Activated CD8-positive, alpha-beta memory T cell treated with anti-CD3 and anti-CD28 coated beads, Interleukin-2, amount 50 U/mL, for 4 hours (primary cell): ENCODE measurements at places on chromosomes 5 and 9.

- no peak for DNase-seq
These were observed 244.3 kb upstream of the ZNF608 start for GRCh38 chr5:124990723-124991122.

GRCh38 chr5:168288349-168289245 is 2.8 kb upstream of the WWC1 start:
- no peak for DNase-seq

DNA sequence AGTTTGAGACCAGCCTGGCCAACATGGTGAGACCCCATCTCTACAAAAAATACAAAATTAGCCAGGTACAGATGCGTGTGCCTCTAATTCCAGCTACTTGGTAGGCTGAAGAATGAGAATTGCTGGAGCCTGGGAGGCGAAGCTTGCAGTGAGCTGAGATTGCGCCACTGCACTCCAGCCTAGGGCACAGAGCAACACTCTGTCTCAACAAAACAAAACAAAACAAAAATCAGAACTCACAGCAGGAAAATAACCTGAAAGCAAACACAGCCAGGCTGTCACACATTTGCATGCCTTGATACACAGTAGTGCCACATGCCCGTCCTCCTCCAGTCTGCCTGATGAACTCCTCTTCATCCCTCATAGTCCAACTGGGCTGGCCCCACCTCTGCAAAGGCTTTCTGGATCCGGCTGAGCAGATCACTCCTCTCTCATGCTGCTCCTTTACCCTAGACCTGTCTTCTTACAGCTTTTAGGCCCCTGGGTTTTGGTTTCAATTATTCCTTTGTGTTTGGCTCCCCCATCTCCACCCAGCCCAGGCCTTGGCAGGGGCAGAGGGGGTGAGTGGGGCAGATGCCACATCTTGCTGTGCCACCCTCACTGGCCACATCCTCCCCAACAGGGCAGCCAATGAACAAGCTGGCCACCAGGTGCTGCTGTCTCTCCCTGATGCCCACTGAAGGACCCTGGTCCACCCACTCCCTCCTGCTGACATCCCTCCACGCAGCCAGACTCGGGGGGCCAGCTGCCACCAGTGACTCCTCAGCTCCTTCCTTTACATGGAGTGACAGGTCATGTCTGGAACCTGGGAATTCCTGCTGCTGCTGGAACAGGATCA is 62.0 kb upstream of the GGTA1 start:
- DNase-seq = no peak

DNA sequence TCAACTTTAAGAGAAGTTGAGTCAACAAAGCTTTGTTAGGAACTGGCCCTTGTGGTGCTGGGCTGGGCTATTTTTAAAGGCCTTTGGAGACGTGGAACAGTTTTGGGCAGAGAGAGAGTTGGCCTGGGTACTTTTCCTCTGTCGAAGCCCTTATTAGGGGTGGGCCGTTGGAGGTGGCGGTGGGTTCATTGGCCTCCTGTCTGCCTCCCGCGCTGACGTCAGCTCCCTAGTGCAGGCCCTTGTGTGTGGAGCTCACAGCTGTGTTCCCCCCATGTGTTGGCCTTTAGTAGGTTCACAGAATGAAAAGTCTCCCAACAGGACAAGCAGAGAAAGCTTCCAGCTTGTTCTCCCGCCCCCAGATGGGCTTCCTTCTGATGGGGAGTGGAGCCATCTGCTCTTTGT is 2.7 kb downstream of the NCS1 start:
- no peak for DNase-seq

DNA sequence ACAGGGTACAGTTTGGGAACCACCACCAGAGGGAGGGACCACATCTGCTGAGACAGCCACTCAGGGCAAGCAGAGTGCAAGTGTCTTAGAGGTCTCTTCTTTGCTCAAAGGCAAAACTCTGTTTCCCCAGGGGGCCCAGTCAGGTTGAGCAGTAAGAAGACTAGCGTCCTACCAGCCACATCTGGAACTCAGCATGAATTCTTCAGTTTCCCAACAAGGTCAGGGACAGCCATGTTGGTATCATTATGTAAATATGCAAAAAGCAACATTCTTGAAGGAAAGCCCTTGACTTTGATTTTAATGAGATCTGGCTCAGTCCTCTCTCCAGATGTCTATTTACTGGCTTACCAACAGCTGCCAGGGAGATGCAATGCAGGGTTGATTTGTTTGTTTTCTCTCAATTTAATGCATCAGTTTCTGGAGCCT is 46.7 kb downstream of the TGFBI start:
- no peak for DNase-seq

DNA sequence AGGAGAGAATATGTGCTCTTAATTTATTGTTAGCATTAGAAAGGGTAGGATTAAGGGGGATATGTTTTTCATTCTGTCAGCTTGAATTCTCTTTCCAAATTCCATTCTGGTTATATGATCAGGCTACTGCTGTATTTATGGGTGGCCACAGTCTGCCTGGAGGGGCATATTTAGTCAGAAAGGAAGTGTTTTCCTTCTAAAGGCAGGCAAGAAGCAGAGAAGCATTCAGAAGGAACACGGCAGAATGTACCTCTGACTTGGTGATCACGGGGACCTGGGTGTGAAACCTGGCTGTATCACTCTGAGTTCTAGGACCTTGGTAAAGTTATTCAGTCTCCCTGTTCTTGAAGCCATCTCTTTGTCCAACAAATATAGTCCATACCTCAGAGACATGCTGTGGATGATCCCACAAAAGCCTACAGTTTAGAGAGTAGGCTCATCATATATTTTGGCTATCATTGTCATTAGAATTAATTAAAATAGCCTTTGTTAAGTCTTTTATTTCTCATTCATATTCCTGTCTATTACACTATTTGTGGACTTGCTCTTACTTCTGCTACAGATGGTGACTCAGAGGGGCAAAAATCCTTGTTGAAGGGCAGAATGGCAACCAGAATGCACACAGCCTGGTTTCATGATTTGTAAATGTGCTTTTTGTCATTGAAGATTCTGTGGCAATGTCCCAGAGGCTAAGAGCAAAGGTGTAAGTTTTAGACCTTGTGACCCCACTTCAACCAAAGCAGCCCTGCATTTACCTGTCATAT is 2.7 kb downstream of the TNC start:
- no peak for DNase-seq

- peak; percentile 33 for DNase-seq
These were observed at the start of gene TENT4A for GRCh38 chr5:6713274-6714225. TENT4A (plus strand) TSS chr5:6713432; CDS start chr5:6713984, 552 bp downstream.

DNA sequence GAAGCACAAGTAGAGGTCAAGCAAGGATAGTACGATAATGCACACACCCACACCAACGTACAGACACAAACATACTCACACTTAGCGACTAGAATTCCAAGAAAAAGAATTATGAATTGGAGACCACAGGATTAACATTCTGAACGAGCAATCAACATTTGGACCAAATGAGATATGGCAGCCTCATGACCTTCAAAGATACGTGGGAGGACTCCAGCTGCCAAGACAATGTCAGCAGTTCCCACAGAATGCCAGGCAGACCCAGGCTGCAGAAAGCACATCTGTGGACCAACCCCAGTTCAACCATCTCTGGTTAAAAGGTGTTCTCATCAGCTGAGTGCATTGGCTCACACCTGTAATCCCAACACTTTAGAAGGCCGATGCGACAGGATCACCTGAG is 187.6 kb upstream of the GRAMD2B start:
- DNase-seq = no peak

GRCh38 chr9:126556560-126557250 is 57.0 kb upstream of the LMX1B start:
- DNase-seq = no peak

DNA sequence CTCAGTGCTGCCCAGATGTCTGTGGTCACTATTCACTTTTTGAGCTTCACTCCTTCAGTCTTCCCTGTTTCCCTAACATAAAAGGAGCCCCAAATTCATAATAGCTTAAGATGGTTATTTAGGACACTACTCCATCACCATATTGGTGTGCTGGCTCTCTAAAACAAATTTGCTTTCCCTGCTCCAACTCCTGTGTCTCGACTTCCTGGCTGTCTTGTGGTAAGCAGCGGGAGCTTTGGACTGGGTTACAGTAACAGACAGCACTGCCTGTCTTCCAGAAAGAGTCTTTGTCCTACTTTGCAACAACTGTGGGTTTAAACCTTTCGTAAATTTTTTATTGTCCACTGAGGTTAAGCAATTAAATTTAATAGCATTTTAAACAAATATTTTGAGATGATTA is 389.4 kb downstream of the CDH9 start:
- DNase-seq = no peak

GRCh38 chr5:95827892-95828246 is 5.3 kb upstream of the GLRX start:
- no peak for DNase-seq

DNA sequence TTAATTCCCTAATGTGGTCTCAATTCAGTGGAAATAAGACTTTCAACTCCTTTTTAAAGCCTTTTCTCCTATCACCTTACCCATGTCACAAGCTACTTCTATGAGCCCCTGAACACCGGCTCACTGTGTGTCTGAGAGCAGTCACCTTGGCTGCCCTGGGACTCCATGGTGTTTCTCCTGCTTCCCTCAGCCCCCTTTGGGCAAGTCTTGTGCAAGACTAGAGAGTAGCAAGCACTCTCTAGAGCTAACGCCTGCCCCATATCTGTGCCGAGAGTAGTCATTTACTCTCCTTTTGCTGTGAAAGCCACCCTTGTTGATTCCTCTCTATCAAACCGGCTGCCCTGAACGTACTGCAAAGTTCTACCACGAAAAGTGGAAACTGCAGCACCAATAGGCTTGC is 77.9 kb upstream of the DAB2 start:
- no peak for DNase-seq

DNA sequence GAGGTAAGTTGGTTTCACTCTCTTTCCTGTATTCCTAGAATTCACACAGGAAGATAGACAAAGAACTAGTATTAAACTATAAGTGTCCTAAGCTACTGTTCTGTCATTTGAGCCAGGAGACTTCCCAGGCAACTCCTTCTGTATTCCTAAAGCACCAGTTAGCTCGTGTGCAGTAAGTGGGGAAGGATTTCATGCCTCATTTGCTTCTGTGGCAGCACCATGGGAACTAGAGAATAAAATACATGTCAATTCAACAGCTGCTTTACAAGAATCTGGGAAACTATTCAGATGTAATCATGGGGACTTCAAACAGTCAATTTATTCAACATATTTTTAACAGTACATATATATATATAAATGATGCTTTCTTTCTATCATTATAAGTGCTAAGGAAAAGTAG is 762.3 kb downstream of the PRELID2 start:
- DNase-seq = no peak

DNA sequence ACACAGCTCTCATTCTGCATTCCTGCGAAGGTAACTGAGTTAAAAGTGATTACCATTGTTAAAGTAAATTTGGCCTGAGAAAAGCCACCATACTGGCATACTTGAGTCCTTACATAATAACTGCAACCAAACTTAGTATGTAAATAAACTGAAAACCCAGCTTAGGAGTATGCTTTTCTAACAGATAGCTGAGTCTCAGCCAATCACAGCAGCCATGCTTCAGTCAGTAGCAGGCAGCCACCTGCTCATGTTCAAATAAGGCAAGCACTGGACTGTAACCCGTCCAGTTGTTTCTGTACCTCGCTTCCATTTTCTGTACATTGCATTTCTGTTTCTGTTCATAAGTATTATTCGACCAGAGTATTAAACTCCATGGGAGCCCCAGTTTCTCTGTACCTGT is 58.6 kb downstream of the GCNT4 start:
- DNase-seq = no peak

DNA sequence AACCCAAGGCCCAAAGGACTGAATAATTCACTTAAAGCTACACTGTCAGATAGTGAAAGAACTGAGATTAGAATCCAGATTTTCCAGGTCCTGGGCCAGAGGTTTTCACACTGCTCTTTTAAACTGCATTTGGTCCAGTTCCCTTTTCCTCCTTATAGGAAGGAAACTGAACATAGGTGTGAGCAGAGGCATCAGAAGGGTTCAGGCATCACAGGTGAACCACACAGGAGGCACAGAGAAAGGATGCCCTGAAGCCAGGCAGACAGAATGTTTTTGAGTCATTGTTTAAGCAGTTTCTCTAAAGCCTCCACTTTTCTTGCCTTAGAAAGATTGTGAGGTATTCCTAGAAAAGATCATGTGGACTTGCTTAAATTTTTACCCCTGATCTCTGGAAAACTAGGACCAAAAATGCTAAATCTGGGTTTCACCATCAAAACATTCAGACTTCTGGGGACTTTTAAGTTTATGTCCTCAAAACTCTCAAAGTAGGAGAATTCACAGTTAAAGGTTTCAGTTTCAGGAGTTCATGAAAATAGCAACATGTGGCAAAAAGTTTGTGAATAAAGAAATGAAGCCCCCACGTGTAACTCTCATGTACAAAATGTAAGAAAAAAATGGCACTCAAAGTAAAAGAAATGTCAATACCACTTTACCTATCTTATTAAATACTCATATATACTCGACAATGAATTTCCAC is 386.1 kb downstream of the NTRK2 start:
- DNase-seq = no peak

DNA sequence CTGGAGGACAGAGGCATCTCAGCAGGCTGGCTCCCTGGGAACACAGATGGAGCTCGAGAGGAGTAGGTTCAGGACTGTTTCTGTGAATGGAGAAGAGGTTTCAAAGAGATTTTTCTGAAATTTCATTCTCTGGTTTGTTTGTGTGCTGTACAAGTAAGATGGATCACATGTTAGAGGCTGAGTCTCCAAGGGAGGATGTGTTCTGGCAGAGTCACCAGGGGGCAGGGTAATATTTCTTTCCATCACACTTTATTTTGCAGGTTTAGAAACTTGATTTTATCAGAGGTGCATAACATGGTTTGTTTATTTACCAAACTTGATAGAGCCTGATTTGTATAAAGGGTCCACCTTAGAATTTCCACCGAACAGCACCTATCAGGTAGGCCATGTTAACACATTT is 69.2 kb upstream of the ARL15 start:
- DNase-seq = no peak

DNA sequence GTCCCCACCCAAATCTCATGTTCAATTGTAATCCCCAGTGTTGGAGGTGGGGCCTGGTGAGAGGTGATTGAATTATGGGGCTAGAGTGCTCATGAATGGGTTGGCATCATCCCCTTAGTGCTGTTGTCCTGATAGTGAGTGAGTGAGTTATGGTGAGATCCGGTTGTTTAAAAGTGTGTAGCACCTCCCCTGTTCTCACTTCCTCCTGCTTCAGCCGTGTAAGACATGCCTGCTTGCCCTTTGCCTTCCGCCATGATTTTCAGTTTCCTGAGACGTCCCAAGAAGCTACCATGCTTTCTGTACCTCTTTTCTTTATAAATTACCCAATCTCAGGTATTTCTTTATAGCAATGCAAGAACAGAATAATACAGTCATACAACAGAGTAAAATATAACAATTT is 742 bp upstream of the LECT2 start:
- DNase-seq = no peak

GRCh38 chr5:77852514-77853352 is 76.6 kb upstream of the TBCA start:
- DNase-seq = peak; percentile 41

- DNase-seq = peak; percentile 36
These were observed 16.1 kb upstream of the NEUROG1 start for GRCh38 chr5:135551593-135552447.

DNA sequence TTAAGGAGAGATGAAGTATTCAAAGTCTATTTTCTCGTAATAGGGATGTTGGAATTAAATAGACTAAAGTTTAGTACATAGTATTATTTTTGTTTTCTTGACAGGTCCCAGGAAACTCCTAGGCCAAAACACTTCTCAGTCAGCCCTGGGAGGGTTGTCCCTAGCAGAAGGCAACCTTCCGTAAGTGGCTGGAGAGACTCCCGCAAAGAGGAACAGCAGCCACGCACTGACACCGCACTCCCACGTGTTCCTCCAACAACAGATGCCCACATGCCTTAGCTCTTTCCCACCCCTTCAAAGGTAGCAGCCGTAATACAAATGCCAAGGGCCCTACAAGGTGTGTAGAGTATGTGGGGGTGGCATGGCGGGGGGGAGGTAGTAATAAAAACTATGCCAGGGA is 28.4 kb downstream of the PCDHGC5 start:
- DNase-seq = no peak
